Spleen (tissue), 13 donors: ENCODE measurements at places on chromosomes 16 and 17.
A peak's percentile ranks its signal among the peaks of the same experiment; 100 is the strongest.

- peak; percentile 81 for DNase-seq
These were observed 16.6 kb downstream of the TMC6 start for GRCh38 chr17:78111727-78112517.

DNA sequence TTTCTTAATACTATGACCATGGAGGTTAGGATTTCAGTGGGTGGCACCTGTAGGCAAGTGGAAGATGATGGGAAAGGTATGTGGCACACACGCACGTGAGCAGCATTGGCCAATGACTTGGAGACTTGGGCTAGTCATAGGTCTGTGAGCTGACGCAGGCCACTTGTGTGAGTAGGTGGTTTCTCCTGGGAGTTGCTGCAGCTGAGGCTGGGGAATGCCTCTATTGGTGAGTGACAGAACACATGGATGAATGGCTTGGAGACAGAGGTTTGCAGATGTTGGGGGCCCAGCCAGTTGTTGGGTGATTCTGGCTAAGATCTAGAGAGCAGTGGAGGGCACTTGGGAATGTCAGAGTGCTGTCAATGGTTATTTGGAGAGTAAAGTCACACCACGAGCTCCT is 64.1 kb downstream of the MARF1 start:
- DNase-seq, result no peak

DNA sequence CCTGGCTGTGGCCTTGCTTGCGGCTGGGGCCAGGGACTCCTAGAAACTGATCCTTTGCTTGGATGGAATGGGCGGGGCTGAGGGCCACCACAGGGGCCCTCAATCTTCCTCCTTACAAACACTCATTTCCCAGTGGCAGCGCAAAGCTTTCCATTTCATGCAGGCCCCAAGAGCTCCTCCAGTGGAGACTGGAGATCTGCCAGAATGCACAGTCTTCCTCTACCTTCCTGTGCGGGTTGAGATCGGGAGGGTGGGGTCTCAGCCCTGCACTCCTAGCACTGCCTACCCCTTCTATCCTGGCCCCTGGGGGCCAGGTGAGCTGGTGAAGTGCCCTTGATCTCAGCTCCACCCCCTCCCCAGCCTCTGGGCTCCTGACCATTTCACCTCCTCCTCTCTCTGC is 1.7 kb downstream of the NRN1L start:
- DNase-seq, result no peak

DNA sequence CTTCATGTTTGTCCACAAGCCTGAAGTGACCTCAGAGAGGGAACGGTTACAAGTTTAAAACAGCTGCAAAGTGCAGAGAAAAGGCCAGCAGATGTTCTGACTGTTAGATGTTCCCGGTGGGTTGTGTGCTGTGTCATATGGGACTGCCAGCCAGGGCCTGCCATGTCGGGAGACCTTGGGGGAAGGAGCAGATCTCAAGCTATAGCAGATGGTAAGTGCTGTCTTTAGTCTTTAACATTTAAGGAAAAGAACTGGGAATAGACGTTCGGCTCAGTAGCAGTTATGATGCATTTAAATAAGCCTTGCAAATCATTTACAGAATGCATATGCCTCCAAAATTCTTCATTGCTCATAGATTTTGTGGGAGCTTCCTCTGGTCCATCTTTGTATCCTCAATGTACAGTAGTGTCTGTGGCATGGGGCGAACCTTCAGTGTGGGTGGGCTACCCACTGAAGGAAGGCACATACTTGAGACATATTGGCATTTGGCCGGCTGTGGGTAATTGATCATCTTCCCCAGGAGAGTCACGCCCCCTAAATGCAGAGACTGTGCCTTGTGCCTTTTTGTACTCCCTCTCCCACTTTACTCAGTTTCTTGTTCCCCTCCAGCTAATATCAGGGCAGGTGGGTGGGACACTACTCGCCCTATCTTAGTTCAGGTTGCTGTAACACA is 131.9 kb downstream of the NPIPB5 start:
- DNase-seq, result no peak

DNA sequence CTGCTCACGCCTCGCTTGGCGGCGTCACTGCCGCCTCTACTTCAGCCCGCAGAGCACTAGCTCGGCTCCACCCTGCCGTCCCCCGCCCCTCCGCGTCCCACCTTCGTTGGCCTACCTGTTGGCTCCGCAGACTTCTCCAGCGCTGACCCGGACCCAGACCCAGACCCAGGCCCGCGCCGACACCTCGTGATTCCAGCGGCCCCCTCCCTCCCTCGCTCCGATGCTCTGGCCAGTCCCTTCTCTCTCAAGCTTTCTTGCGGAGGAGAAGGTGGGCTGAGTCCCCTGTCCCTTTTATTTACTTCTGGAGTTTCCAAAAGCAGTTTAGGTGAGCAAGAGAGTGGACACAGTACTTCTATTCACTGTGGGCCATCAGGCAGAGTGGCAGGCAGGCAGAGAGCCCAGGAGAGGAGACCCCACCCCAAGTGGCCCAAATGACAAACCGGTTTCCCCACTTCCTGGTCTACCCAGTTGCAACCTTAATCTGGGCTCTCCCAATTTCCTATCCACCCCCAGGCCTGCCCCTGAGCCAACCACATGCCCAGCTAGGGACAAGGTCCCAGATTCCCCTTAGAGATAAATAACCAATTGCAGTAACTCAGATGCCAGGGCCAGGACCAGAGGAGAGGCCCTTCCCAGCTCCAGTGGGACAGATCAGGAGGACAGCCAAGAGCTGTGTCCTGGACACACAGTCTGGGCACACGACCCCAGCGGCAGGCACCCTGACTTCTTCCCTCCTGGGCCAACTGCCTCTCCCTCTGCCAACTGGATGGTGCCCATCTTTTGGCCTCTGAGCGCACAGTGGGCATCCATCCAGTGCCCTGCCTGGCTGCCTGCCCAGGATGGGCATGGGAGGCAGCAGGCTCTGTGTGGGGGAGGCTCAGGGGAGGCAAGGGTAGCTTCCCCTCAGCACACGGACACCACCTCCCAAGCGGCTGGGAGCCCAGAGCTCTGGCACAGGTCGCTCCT is 1.2 kb upstream of the SRCIN1 start:
- DNase-seq, result no peak

- DNase-seq, result no peak
These were observed 22.2 kb upstream of the PEMT start for GRCh38 chr17:17613708-17614114.
